ENCODE measurements at places on chromosomes 6 and 20.

GRCh38 chr6:117206944-117207687 is 58.2 kb upstream of the VGLL2 start:
- H3K4me1 ChIP-seq: no peaks in the 10 kb centered on the region
- no peak overlapping the region for H3K27ac ChIP-seq
- no peaks in the 10 kb centered on the region for H3K27me3 ChIP-seq
- H3K36me3 ChIP-seq: no peaks in the 10 kb centered on the region
- DNase-seq: no peak

GRCh38 chr20:45174434-45175364 is at the start of gene PI3:
TSS of gene PI3 (plus strand) at chr20:45174902. CDS start at chr20:45174923, 21 bp downstream.
- no peak for DNase-seq
- no peaks in the 10 kb centered on the region for H3K36me3 ChIP-seq
- no peaks in the 10 kb centered on the region for H3K4me1 ChIP-seq
- H3K27me3 ChIP-seq: peaks cover 27% of the 10 kb centered on the region
- no peak within 1 kb of the TSS for H3K4me3 ChIP-seq

GRCh38 chr20:18001131-18001921 is 32.5 kb downstream of the MGME1 start:
- H3K36me3 ChIP-seq: no peaks in the 10 kb centered on the region
- no peak overlapping the region for H3K4me3 ChIP-seq
- H3K4me1 ChIP-seq: peaks cover 44% of the 10 kb centered on the region

- no peaks in the 10 kb centered on the region for H3K4me1 ChIP-seq
- H3K4me3 ChIP-seq: no peak overlapping the region
- H3K27ac ChIP-seq: no peak overlapping the region
- DNase-seq: no peak
Observed at GRCh38 chr6:79808921-79809320, 138.4 kb downstream of the ELOVL4 start.

DNA sequence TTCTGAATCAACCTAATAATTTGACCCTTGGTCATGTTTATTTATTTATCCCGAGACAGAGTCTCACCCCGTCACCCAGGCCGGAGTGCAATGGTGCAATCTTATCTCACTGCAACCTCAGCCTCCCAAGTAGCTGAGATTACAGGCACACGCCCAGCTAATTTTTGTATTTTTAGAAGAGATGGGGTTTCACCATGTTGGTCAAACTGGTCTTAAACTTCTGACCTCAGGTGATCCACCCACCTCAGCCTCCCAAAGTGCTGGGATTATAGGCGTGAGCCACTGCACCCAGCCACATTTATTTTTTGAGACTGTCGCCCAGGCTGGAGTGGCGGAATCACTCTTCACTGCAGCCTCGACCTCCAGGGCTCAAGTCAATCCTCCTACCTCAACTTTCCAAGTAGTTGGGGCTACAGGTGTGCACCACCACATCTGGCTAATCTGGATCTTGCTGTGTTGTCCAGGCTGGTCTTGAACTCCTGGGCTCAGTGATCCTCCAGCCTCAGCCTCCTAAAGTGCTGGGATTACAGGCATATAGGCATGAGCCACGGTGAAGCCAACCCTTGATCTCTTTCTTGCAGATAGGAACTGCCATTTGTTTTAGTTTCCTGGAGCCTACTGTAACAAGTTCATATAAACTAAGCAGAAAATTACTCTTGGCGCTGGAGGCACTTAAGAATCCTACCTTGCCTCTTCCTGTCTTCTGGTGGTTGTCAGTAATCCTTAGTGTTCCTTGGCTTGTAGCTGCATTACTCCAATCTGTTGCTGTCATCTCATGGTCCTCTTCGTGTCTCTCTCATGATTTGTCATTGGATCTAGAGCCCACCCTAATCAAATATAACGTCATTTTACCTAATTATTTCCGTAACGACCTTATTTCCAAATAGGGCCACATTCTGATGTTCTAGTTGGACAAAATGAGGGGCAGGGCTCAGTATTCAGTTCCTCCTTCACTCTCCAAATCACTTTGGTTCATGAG is 2.3 kb downstream of the RPS18 start:
- H3K36me3 ChIP-seq: peaks cover 75% of the 10 kb centered on the region
- H3K27me3 ChIP-seq: no peaks in the 10 kb centered on the region
- peak overlapping the region; percentile 100 for H3K27ac ChIP-seq
- peak overlapping the region; percentile 100 for H3K4me3 ChIP-seq
- H3K4me1 ChIP-seq: peaks cover 76% of the 10 kb centered on the region

DNA sequence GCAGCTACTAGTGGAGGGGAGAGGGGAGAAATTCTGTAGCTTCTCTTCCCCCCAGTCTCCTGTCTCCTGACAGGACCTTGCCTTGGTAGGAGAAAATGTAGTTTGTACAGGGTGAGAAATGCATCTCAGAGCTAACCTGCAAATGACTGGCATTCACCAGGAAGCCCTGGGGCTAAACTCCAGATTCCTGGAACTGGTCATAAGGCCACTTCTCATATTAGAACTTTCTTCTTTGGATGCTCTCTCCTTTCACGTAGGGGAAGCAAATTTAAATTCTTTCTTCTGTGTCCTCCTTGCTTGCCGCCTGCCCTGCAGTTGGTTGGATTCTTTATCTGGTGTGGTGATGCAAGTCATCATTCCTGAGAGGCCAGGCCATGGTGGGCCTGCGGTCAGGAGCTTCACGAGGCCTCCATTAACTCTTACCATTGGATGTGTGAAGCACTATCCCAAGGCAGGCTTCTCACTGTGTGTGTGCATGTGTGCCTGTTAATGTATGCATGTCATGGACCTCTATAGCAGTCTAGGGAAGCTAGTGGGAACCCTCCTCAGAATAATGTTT is 182.0 kb downstream of the PHF3 start:
- peaks cover 4% of the 10 kb centered on the region for H3K27me3 ChIP-seq
- H3K4me3 ChIP-seq: no peak overlapping the region
- H3K4me1 ChIP-seq: no peaks in the 10 kb centered on the region
- no peaks in the 10 kb centered on the region for H3K36me3 ChIP-seq

- no peaks in the 10 kb centered on the region for H3K36me3 ChIP-seq
- DNase-seq: no peak
Observed at GRCh38 chr6:130602151-130602770, 224.9 kb upstream of the SMLR1 start.
